ENCODE measurements at places on chromosomes 2 and 18.
A peak's percentile ranks its signal among the peaks of the same experiment; 100 is the strongest.

DNA sequence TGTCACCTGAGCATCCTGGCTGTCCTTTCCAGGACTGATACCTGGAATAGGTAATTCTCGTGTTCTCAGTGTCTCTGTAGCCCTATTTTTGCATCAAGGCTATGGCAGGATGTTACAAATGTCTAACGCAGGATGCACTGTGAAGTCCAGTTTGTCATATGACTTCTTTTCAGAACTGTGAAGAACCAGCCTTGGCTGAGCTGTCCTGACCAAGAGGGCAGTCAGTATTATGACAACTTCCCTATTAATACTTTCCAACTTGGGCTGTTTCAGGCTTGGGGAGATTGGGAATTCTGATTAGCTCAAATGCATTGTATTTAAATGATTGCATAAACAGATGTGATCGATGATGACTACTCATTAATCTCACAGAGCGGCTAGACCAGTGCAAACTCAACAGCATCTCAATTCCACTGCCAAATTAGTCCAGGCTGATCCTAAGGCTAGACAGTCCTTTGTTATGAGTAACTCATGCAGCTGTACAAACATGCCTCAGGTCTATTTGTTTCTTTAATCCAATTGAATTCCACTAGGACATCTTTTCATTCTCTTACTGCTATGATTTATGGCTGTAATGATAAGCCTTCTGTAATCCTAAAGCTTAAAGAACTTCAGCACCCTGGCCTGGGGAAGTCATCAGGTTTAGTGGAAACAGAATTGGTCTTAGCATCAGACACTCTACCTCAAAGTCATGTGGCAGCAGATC, 331.6 kb downstream of the KCNS3 start:
- no peak for DNase-seq

DNA sequence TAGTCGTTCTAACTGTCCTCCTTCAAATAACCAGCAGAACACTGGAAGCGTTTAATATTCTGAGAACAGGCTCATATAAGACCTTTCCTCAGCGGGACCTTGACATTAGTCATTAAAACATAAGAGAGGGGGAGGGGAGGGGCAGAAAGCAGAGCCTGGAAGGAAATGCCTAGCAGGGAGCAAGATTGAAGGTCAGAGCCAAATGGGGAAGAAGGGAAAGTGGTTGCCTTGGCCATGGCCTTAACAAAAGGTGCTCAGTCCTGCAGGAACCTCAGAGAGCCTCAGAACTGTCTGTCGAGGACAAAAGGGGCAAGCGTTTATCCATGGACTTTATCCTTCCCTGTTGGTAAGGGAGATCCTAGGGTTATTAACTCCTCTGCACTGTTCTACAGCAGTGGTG, 856 bp upstream of the PLA2R1 start:
- no peak for DNase-seq

- DNase-seq: no peak
These were observed 35.1 kb downstream of the REEP1 start for GRCh38 chr2:86302320-86302719.

DNA sequence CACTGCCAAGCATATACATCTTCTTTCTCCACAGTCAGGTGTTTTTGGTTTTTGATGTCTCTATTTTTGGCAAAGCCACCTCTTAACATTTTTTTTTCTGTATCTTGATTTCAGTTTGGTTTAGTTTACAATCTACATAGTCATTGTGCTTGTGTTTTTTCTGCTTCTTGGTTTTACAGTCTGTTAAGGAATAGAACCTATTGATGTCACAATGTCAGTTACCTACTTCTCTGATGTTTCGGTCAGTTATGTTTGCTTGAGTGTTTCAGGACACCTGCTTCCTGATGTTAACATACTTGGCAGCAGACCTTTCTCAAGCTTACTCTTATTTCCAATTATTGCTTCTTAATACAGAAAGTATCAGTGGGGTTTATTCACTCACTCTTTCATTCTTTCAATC, 253.3 kb downstream of the SPAG16 start:
- no peak for DNase-seq

DNA sequence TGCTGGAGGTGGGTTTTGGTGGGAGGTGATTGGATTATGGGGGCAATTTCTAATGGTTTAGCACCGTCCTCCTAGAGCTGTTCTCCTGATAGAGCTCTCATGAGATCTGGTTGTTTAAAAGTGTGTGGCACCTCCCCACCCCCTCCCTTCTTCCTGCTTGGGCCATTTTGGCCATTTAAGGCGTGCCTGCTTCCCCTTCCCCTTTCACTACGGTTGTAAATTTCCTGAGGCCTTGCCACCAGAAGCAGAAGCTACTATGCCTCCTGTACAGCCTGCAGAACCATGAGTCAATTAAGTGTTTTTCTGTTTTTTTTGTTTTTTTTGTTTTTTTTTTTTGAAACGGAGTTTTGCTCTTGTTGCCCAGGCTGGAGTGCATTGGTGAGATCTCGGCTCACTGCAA, 335.7 kb upstream of the HS6ST1 start:
- peak; percentile 79 for DNase-seq

Measured in suppressor macrophage treated with lipopolysaccharide for 4 hours (primary cell).